Effector memory CD4-positive, alpha-beta T cell (primary cell): ENCODE measurements at places on chromosomes 11 and 22.

DNA sequence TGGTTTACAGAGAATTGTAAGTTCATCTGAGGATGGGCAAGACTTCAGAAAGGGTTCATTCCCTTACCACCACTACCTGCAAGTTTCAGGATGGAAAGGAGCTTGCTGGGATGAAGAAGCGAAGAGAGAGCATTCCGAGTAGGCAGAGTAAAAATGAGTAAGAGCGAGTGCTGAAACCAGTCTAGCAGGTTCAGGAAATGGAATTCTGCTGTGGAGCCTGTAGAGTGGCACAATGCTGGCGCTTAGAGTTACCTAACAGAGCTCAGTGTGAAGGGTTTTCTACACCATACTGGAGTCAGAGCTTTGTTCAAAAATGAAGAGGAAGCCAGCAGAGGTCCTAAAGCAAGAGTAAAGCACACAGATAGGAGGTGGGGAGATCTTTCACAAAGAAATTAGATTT lies 179.2 kb upstream of the ZC3H12C start:
- H3K4me3 ChIP-seq: no peak overlapping the region
- H3K4me1 ChIP-seq: no peaks in the 10 kb centered on the region
- H3K27ac ChIP-seq: no peak overlapping the region
- DNase-seq: no peak

DNA sequence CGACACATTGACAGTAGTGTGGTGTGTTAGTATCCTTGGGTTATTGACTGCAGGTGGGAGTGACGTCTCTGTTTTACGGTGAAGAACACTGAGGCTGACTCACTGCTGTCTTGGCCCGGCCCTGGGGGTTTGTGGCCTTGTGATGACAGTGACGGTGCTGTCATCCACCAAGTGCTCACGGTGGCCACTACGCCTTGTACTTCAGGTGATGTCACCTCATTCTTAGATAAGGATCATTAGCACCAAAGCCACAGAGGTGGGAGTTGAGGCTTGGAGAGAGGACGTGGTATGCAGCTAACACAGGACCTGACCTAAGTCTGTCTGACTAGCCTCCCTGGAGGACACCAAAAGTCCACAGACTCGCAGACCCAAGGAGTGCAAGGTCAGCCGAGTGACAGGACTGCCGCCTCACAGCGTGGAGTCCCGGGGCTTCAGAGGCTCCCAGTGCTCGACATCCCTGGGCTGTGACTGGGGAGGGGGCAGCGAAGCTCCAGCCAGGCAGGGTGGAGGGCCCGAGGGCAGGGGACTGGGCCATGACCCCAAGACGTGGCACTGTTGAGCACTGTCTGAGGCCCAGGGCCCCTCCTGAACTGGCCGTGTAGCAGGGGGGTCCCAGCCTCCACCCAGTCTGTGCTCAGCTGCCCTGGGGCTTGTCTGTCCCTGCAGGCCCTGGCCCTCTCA lies 56.5 kb downstream of the NAT10 start:
- no peak for DNase-seq
- no peak overlapping the region for H3K27ac ChIP-seq
- no peaks in the 10 kb centered on the region for H3K36me3 ChIP-seq
- H3K27me3 ChIP-seq: no peaks in the 10 kb centered on the region
- no peaks in the 10 kb centered on the region for H3K4me1 ChIP-seq
- H3K4me3 ChIP-seq: no peak overlapping the region

- H3K27me3 ChIP-seq: no peaks in the 10 kb centered on the region
- no peaks in the 10 kb centered on the region for H3K4me1 ChIP-seq
- no peaks in the 10 kb centered on the region for H3K36me3 ChIP-seq
- DNase-seq: no peak
- H3K4me3 ChIP-seq: no peak overlapping the region
- no peak overlapping the region for H3K27ac ChIP-seq
Measured at GRCh38 chr11:69159150-69159852, 3.6 kb downstream of the SMIM38 start.

GRCh38 chr11:68038718-68039525 lies at the start of gene TCIRG1:
Gene TCIRG1, plus strand, starts transcription at chr11:68039025. Its CDS starts 2,247 bp downstream, at chr11:68041272.
- H3K4me3 ChIP-seq: peak within 1 kb of the TSS; percentile 92
- peak; percentile 56 for DNase-seq
- H3K27ac ChIP-seq: peak within 1 kb of the TSS; percentile 84
- H3K36me3 ChIP-seq: peaks cover 22% of the 10 kb centered on the region
- peaks cover 36% of the 10 kb centered on the region for H3K4me1 ChIP-seq
- no peaks in the 10 kb centered on the region for H3K27me3 ChIP-seq

DNA sequence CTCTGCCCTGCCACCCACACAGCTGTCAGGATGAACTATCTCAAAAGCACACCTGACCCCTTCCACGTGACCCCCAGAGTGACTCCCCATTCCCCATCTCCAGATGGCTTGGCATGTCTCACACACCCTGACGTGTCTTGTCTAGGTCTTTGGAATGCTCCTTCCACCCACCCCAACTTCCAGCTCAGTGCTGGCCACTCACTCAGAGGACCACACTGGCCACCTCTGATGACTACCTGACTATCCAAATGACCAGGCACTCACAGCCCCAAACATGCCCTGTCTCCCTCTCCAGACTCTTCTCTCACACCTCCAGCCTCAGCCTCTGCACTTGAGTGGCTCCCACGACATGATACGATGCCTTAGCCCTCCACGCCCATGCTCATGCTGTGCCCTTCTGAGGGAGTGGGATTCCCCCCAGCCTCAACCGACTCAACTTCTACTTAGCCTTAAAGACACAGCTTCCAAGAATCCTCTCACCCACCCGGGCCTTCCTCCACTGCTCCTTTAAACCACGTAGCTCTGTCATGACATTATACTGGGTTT lies 259.4 kb downstream of the BUD13 start:
- H3K4me3 ChIP-seq: no peak overlapping the region
- H3K4me1 ChIP-seq: no peaks in the 10 kb centered on the region
- DNase-seq: no peak
- no peak overlapping the region for H3K27ac ChIP-seq
- H3K27me3 ChIP-seq: no peaks in the 10 kb centered on the region

DNA sequence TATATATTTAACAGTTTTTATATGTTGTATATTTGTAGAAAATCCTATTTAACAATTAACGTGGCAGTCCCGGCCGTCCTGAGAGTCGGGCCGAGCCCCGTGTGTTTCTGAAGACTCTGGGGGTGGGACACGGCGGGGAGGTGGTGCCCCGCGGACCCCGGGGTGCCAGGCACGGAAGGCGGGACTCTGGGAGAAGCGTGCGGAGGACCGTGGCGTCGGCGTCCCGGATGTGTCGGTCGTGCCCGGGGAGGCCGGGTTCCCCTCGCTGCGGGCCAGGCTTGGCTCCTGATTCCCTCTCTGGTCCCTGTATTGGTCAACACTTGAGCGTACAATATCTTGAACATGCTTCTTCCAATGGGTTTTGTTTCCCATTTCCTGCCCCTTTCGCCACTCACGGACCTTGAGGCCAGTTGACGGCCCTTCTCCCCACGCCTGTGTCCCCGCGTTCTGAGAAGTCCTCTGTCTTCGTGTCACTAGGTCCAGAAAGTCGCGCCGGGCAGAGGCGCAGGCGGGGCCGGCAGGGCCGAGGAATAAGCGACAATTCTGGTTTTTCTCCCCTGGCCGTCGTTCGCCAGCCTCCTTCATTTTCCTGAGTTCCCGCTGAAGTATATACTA lies 1076.7 kb downstream of the BRD1 start:
- no peaks in the 10 kb centered on the region for H3K36me3 ChIP-seq
- no peak overlapping the region for H3K4me3 ChIP-seq
- no peak overlapping the region for H3K27ac ChIP-seq
- DNase-seq: no peak
- no peaks in the 10 kb centered on the region for H3K4me1 ChIP-seq
- no peaks in the 10 kb centered on the region for H3K27me3 ChIP-seq

DNA sequence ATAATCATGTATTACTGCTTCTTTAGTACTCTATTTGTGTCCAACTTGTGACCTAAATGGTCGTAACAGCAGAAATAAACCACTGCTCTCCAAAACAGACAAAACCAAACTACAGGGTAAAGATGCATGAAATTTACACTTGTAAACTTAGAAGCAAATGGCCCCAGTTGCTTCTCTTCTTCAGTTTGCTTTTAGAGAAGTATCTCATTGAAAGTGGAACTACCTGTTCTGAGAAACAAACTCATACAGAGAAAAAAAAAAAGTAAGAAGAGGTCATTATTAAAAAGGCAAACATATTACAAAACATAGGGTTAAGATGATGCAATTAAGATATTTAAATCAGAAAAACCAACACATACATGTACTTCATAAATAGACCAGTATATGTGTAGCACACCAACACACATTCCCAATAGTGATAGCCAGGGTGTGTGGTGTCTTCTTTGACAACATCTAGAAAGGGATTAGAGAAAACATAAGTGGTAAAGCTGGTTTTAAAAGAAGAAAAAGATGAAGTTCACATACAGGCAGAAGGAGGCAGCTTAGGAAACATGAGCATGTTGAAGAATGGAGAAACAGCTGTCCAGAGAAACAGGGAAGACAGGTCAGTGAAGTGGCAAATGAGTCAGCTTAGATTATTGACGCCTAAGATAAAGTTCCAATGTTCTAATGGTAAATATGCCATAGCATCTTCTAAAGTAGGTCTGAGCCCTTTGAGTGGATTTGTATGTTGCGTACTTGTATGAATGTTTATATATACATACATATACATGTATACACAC lies 844.7 kb upstream of the CCDC90B start:
- no peak for DNase-seq
- no peak overlapping the region for H3K4me3 ChIP-seq
- no peaks in the 10 kb centered on the region for H3K36me3 ChIP-seq
- H3K4me1 ChIP-seq: no peaks in the 10 kb centered on the region
- no peaks in the 10 kb centered on the region for H3K27me3 ChIP-seq

- no peaks in the 10 kb centered on the region for H3K36me3 ChIP-seq
- H3K27ac ChIP-seq: no peak overlapping the region
- no peak for DNase-seq
- H3K27me3 ChIP-seq: no peaks in the 10 kb centered on the region
Measured at GRCh38 chr11:8092587-8093424, 11.8 kb downstream of the TUB start.

DNA sequence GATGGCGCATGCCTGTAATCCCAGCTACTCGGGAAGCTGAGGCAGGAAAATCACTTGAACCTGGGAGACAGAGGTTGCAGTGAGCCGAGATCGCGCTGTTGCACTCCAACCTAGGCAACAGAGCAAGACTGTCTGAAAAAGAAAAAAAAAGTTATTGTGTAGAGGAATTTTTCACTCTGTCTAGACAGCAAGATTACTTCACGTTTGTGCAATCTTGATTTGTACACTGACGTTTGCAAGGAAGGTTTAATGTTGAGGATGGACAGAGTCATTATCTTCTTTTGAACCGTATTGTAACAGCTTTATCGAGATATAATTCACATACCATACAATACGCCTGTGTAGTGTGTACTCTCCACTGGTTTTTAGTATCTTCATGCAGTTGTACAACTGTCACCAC lies 3.7 kb downstream of the CTTN start:
- no peak overlapping the region for H3K4me3 ChIP-seq
- no peak for DNase-seq
- no peaks in the 10 kb centered on the region for H3K27me3 ChIP-seq

- H3K27me3 ChIP-seq: no peaks in the 10 kb centered on the region
- no peak for DNase-seq
- no peak overlapping the region for H3K4me3 ChIP-seq
- H3K4me1 ChIP-seq: no peaks in the 10 kb centered on the region
Measured at GRCh38 chr11:13261591-13262061, 16.0 kb upstream of the BMAL1 start.

GRCh38 chr11:27898166-27898565 lies 197.9 kb upstream of the BDNF start:
- no peaks in the 10 kb centered on the region for H3K27me3 ChIP-seq
- H3K27ac ChIP-seq: no peak overlapping the region
- H3K4me3 ChIP-seq: no peak overlapping the region
- H3K36me3 ChIP-seq: no peaks in the 10 kb centered on the region
- DNase-seq: no peak
